ENCODE measurements at places on chromosomes 3 and 15.

DNA sequence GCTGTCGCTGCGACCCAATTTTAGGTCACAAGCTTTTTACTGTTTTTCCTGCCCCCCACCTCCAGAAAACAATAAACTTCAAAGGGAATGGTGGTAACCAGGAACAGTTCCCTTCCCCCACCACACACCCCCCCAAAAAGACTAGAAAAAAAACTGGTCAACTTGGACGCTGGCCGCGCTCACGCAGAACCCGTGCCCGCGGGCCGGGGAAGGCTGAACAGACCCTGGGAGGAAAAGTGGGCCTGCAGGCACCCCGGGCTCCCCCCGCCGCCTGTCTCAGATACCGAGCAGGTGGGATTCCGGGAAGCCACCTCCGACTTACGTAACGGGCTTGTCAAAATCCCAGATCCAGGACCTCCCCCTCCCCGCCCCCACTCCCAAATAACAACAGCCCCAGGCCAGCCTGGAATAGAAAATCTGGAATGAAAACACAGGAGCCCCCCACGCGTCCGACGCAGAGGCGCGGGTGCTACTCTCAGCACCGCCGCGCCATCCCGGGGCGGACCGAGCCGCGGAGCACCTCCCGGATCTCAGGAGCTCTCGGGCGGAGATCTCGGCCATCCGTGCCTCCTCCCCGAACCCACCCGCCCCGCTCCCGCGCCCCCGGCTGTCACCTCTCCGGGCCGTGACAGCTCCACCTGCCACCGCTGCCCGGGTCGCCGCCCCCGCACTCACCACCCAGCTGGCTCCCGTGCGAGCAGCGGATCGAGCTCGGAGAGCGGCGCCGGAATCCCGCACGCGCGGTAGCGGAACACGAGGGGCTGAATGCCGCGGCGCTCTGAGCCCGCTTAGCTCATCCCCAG, 557 bp downstream of the DENND4A start:
- peak; percentile 58 for DNase-seq

GRCh38 chr3:16106050-16106449, 68.4 kb upstream of the GALNT15 start:
- no peak for DNase-seq

DNA sequence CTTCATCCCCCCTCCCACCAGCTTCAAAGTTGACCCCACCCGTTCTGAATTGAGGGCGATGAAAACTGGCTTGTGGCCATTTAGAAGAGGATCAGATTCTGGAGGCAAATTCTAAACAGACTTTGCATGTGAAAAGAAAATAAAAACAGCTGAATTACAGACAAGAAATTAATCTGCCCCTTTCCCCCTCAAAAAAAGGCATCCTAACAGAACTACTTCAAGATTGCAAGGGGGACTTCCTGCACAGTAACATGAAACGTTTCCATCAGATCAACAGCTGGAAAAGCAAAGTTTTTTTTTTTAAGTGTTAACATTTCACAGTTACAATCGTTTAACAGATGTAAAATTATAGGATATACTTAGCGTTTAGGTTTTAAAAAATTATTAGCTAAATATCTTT, 229.3 kb downstream of the RORA start:
- no peak for DNase-seq

- DNase-seq: no peak
Measured at GRCh38 chr3:124174910-124175874, 183.3 kb upstream of the ROPN1 start.

DNA sequence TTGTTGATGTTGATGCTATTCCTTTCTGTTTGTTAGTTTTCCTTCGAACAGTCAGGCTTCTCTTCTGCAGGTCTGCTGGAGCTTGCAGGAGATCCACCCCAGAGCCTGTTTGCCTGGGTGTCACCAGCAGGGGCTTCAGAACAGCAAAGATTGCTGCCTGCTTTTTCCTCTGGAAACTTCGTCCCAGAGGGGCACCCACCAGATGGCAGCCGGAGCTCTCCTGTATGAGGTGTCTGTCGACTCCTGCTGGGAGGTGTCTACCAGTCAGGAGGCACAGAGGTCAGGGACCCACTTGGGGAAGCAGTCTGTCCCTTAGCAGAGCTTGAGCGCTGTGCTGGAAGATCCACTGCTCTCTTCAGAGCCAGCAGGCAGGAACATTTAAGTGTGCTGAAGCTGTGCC, 303.2 kb downstream of the ZIC1 start:
- DNase-seq: no peak

DNA sequence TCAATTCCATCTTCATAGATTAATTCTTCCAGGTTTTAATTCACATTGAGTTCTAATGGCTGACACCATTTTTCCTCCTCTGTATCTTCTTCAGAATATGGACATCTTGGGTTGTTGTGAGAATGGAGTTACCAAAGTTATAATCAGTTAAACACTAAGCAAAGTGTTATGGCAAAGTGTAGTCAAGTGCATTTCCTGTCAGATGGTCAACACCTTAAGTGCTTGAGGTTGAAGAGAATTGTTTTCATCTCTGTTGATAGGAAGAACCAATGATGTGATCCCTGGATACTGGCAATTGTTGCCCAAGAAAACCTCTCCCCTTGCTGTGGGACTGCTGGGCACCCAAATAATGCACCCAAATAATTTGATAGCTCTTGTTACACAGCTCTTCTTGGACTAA, 102.6 kb upstream of the SATB1 start:
- no peak for DNase-seq

DNA sequence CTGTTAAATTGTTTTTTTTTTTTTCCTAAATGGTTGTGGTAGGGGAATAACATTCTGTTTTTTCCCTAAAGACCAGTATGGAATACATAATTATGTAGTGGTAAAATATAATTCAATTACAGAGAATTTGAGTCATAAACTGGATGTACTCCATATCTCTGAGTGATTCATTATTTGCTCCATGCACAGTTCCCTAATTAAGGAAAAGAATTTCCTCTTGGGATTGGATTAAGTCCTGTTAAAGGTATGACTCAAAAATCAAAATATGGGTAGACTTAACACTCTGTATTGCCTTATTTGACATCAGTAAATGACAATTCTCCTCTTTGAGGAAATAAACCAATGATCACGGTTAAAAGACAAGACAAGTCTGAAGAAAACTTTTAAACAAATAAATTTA, 78.0 kb upstream of the KCNH8 start:
- DNase-seq: no peak

GRCh38 chr3:54882129-54882833, 45.6 kb downstream of the LRTM1 start:
- no peak for DNase-seq

DNA sequence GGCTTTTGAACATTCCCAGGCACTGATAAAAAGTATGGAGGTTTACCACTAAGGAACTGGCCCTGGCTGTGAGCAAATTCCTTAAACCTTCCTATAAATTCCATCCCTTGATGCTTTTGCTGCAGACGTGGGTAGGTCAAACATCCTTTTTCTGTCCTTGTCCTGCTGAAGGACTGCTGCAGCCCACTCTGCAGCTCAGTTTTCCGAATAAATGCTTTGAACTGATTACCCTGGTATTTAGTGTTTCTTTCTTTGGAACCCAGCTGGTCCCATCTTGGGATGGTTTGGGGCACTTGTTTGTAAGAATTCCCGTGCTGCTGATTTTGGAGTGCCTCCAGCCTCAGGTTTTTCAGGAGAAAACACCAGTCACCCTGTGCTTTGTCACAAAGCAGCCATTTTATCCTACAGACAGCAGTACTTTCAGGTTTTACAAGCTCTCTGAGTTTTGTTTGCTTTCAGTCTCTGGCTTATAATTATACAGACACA, 815.9 kb downstream of the VGLL3 start:
- DNase-seq: no peak

DNA sequence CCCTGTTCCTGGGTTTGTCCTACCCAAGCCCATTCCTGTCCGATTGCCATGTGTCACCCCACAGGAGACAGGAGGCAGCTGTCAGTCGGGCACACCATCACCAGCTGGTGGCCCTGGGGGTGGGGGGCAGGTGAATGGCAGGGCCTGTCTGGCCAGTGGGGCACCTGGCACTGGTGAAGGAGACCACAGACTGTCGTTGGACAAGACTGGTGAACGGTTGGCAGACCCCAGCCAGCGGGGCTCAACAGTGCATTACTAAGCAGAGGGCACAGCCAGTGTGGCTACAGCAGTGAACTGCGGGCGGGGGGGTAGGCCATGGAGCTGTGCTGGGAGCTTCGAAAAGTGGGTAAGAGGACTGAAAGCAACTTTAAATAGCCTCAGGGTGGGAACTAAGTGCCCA, 2.1 kb downstream of the SEMA7A start:
- DNase-seq: no peak

GRCh38 chr3:60774617-60775016, 476.6 kb downstream of the FHIT start:
- no peak for DNase-seq

- DNase-seq: no peak
Measured at GRCh38 chr3:47404955-47405790, 24.4 kb downstream of the PTPN23 start.
